ENCODE measurements at places on chromosomes 4 and X.

- no peak for DNase-seq
Measured at GRCh38 chr4:60579335-60579734, 620.8 kb upstream of the ADGRL3 start.

DNA sequence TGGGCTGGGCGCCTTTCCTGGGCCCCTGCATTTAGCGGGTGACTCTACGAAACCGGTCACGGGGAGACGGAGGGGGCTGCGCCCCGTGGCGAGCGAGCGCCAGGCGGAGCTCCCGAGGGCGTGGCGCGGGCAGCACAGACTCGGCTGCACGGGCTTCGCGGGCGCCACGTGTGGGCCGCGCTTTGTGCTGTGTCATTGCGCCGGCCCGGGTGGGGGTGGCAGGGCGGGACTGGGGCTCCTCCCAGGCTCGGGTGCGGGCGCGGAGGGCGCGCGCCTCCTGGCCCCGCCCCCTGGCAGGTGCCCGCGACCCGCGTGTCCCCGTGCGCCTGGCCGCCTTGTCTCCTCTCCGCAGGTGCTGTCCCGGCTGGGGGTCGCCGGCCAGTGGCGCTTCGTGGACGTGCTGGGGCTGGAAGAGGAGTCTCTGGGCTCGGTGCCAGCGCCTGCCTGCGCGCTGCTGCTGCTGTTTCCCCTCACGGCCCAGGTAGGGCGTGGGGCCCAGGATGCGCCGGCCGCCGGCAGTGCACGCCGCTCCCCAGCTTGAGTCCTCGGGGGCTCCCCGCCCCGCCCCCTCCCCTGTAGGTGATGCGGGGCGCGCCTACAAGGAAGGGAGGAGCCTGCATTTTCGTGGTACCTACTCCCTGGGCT is 651 bp downstream of the UCHL1 start:
- no peak for DNase-seq

GRCh38 chrX:135309430-135309923 is at the start of gene ETDC:
TSS of gene ETDC (plus strand) at chrX:135309480. CDS start at chrX:135309480, 0 bp downstream.
- DNase-seq, result no peak

DNA sequence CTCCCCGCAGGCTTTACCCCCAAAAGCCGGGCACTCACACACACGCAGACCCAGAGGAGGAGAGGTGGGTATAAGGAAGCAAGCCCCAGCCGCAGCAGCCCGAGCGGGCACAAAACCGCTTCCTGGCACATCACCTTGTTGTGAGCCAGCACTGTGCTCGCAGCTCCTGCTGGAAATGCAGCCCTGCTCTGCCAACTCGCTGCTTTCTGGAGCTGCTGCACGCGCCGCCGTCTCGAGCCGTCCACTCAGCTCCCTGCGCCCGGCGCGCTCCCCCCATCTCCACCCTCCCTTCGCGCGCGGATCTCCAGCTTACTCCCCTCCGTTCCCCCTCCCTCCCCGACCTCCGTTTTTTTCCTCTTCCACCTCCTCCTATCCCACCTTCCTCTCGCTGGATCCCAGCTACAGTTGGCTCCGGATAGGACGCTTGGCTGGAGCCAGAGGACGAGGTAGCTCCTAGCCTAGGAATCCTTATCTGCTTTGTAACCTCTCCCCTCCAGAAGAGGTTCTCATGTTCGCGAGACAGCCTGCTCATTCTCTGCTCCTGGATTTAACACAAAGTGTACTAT is at the start of gene SPOCK3:
SPOCK3 (minus strand) TSS at position 179 of the 566 bp plus-strand sequence.
- no peak for DNase-seq

DNA sequence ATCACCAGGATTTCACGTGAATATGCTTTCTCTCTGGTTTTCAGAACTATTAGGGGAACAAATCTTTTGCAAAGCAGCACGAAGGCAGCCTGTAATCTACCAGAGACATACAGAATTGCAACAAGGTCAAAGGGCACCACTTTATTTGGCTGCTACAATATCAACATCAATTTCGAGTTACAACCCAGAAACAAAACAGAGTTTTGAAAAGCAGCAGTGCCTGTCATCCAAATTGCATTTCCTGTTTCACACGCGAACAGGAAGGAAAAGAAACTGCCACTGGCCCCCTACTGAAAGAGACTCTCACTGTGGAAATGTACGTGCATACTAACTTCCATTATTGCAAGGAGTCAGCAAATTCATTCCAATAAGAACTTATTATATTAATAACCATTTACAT is 17.1 kb upstream of the C1QTNF7 start:
- DNase-seq, result no peak

DNA sequence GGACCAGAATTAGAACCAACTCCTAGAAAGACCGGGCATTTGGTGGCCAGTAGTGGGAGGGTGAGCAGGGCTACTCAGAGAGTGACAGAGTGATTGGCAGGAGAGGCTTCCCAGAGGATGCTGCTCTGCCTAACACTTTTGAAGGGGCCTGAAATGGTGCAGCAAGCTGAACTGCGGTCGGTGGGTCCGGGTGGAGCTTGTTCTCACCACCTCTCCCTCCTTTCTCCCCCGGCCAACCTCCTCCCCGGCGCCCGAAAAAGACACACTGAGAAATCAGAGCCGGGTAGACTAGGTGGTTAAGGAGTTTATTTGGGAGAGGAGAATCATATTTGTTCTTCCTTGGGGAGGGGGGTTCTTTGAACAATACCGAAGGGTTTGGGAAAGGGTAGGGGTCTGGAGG is 1.4 kb upstream of the PRICKLE3 start:
- DNase-seq, result no peak

DNA sequence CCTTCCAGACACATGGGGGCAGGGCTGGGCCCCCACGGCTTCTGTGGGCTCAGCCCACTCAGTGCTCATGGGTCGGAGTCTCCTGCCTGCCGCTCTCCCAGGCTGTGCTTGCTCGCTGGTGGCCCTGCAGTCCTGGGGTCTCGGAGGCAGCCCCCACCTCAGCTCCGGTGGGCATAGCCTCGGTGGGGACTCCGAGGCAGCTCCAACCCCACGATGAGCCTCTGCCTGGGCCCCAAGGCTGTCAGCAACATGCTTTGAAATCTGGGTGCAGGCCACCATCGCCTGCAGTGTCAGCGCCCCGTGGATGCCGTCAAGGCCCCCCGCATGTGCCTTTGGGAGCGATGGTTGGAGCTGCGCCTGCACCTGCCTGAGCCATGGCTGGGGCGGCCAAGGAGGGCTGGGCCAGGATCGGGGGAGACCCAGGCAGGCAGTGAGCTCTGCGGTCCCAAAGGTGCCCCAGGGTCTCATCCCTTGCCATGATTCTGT is 30.2 kb upstream of the SPON2 start:
- DNase-seq, result no peak

Data from stimulated activated CD4-positive, alpha-beta T cell treated with anti-CD3 and anti-CD28 coated beads, Interleukin-12 subunit alpha, Interleukin-12 subunit beta, amount 100 ng/mL, for 48 hours (primary cell).